Uterus (tissue), 4 donors: ENCODE measurements at places on chromosomes 6 and 20. TPM values are rescaled to one million over a fixed set of nuclear protein-coding genes. Genes with fewer than 3 reads are reported as not detected.

DNA sequence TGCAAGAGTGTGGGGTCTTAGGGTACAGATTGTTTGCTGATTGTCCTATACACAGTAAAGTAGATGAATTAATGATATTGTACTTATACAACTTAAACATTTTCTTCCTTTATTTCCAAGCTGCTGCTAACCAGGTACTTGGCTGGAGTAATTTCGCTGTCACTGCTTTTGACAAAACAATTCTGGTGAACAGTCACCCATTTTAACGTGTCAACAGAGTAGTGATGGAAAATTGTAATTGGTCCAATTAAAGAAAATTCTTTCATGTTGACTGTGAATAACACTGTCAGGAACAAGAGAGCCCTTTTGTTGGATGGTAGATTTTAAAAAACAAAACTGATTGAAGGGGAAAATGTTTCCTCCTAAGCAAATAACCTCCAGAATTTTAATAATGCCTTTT is 26.4 kb upstream of the MROH8 start:
- DNase-seq, result no peak

GRCh38 chr6:157233686-157234085 is 89.6 kb downstream of the TMEM242 start:
- no peak for DNase-seq

GRCh38 chr20:62331347-62331746 is 28.6 kb downstream of the ADRM1 start:
- DNase-seq, result no peak

RAET1L gene
- not detected for total RNA-seq
